ENCODE measurements at places on chromosomes 13 and 19.

DNA sequence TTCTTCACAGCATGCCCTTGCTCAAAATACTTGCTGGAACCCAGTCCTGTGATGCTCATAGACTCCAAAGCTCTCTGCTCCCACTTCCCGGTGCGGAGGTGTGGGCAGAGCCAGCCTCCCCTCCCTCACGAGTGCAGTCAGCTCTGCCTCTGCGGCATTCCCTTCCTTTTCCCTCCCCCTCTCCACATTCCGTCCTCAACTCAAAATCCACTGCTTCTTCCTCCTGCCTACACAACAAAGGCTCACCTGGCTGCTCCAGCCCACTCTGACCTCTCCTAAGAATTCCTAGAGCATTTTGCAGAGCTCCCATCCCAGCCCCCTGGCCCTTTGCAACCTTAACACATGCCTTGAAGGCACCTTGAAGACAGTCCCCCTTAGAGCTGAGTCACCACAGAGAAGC lies 527.9 kb downstream of the MYO16 start:
- no peak for DNase-seq

- no peak for DNase-seq
These were observed 167.6 kb upstream of the KLHL1 start for GRCh38 chr13:70275841-70276240.

- no peak for DNase-seq
These were observed 170.8 kb upstream of the SOX1 start for GRCh38 chr13:111895896-111896821.

GRCh38 chr19:2488942-2489731 lies 13.2 kb downstream of the GADD45B start:
- peak; percentile 69 for DNase-seq

DNA sequence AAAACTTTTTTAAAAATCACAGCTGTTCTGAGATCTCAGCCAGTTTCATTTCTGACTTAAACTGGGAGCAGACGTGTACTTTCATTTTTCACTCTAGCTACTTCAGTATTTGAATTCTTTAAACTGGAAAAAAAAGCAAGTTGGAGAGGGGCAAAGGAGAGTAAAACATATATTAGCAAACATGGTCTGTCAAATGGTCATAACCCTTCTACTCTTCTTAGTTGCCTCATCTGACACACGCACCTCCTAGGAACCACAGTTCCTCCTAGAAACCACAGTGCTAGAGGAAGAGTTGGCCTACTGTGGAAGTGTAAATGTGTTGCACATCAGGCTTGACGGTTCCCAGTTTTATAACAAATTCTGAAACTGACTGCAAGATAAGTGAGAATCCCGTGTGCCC lies 47.2 kb downstream of the TM9SF2 start:
- no peak for DNase-seq

DNA sequence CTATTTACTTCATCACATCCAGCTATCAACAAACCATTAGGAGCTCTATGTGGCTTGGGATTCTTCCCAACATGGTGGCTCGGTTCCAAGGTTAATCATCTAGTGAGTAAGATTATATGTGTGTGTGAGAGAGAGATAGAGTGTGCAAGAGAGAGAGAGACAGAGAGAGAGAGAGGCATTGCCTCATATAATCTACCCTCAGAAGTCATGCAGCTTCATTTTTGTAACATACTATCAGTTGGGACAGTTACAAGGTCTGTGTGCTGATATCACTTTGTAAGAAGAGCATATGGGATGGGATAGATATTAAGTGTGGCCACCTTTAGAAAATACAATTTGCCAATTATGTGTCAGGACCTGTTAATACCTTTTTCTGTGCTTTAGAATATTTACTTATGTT lies 104.1 kb downstream of the NDFIP2 start:
- DNase-seq: no peak
